ENCODE measurements at places on chromosomes 2 and 18. TPM values are rescaled to one million over a fixed set of nuclear protein-coding genes. Genes with fewer than 3 reads are reported as not detected.

DNA sequence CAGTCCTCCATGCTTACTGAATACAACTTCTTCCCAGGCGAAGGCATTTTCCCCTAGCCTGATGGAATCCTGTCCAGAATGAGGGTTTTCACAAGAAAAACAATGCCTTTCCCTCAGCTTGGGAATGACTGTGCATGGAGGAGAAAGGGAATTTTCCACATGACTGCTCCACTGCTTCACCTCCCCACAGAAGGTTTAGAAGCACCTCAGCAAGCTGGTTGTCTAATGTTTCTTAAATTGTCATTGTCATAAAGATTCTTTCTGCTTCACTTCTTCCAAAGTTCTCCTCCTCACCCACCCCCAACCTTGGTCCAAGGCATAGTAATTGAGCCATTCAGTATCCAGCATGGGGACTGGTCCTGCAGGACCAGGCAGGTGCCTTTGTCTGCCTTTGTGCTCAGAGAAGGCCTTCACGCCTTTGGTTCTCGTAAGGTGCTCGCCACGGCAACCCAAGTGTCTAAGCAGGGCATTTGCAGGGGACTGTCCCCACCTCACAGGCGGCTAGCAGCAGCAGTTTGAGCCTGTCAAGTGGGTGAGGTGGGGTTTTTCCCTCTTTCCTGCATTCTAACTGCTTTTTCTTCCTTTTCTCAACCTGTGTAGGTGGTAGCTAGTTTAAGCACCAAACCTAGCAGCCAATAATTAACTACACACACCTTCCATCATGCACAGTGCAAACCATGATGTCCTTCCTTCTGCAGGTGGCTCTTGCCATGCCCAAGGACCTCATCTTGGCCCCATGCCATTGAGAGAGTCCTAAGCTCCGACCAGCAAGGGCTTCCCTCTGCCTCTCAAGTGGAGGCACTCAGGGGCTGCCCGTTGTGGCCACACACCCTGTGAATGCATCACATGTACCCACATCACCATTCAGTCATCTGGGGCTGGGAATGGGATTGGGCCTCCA, 65.7 kb upstream of the BCL2L11 start:
- no peak for DNase-seq

DNA sequence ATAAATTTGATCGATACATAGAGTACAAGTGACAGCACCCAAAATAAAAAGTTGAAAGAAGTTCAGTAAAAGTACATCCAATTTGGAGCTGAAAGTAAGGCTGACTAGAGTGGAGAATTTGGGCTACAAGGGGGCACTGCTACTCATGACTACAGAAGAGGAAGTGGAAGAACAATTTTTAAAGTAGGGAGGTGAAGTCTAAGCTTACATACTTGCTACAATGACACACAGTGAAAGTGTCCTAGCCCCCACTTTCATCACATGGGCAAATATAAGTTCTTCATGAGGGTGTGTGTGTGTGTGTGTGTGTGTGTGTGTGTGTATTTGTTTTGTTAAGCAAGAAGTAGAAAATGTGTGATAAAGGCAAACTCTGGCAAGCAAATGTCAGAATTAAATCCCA, 45.7 kb downstream of the MAP3K2 start:
- no peak for DNase-seq

DNA sequence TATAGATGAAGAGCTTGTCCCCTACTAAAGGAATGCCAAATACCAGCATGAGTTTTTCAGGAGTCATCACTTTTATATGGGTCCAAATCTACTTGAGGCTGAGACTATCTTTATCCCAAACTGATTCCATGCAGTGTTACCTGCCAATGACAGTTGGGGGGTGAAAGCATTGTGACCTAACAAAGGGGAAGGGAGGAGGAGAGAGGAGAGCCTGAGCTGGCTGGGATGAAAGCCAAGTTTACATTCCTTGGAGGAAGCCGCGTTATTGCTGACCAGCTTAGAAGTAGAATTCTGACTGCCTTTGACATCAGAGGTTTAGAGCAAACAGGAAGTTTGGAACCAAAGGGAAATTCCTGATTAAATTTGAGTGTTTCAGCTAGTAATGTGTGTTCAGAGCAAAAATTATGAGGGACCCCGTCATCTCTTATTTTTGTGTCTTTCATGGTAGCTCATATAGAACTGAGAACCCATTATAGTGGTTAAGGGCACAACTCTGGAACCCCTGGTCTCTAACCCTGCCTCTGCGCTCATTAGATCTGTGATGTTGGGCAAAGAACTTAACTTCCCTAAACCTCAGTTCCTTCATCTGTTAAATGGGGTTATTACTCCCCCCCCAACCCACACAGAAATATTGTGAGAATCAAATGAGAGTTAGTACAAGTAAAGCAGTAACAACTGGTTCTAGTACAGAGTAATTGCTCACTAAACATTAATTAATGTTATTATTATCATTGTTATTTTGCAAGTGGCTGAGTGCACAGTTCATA, 199.3 kb upstream of the EPAS1 start:
- DNase-seq = peak; percentile 96

The RPRM gene
- not detected for total RNA-seq

The ME2 gene
- total RNA-seq = 39.6 TPM

DNA sequence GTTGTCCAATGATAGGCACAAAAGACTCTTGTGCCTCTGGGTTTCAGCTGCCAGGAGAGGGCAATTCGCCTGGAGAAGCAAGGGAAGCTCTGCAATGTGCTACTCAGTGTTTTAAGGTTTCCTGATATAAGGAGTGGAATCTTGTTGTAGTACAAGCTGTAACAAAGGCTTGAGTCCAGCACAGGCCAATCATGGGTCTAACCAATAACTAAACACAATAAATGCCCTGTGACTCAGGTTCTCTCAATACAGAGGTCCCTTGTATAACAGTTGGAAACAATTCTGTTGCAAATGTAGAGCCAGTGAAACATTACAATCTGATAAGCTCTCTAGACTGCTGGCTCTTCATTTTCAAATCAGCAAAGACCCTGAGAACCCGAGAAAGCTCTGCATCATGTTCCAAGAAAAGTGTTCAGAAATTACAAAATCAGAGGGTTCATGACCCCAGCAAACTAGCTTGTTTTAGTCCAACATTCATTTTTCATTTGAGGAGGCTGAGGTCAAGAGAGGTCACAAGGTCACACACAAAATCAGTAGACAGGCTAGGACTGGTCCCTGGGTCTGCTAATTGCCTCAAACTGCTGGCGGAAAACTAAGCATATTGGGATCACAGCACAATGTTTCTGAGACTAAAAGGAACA, 59.0 kb upstream of the DNMT3A start:
- no peak for DNase-seq

DNA sequence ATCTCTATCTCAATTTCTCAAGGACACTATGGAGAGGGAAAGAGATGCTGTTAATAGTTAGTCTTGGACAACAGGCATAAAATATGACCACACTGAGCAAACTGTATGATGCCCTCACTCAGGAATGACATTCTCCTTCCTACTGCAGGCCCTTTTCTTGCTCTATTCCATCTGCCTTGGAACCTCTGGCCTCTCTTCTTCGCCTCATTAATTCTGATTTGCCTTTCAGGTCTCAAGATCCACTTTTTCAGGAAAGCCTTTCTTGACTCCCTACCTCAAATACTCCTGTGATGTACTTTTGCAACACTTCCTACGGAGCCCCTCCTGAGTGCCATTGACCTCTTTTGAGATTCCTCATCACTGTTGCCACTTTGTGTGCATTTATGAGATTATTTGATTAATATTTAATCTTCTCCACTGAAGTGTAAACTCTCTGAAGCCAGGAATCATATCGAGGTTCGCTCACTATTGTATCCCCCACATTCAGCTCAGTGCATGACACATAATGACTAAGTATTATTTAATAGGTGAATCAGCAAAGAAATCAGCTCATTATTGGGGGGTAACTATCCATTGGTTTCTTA, 21.3 kb upstream of the SPP2 start:
- DNase-seq = no peak

Data from endothelial cell of umbilical vein (primary cell).